ENCODE measurements at places on chromosomes 1 and 21.

DNA sequence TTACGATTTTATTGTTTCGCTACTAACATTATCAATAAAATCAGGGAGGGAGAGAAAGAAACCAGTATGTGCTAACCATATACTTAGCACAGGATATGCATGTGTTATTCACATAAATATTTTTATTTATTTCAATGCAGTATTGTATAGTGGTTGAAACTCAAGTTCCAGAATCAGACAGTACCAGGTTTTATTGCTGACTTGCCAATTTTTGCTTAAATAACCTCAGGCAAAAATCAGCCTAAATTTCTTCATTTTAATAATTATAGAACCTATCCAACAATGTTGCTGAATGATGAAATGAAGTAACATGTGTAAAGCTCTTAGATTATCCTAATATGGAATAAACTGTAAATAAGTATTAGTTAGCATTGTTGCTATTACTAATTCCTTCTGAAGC is 61.4 kb upstream of the LRRC7 start:
- no peak for DNase-seq

- DNase-seq: no peak
Observed at GRCh38 chr1:70899735-70900134, 147.9 kb downstream of the PTGER3 start.

DNA sequence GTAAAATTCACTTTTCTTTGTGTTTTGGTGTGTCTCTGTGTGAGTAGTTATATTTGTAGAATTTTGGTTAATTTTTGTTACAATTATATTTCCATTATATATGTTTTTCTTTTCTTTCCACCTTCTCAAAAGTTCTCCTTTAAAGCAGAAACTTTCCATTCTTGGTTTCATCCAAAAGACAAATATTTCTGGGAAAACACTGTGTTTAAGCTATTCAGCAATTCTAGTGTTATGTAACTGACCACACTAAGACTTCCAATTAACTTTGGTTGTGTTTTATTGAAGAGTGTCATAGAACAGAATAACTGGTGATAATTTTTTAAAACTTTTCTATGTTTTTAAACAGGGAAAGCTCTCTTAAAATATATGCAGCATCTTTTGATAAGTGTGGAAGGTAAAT is 13.6 kb upstream of the RGL1 start:
- DNase-seq: no peak

DNA sequence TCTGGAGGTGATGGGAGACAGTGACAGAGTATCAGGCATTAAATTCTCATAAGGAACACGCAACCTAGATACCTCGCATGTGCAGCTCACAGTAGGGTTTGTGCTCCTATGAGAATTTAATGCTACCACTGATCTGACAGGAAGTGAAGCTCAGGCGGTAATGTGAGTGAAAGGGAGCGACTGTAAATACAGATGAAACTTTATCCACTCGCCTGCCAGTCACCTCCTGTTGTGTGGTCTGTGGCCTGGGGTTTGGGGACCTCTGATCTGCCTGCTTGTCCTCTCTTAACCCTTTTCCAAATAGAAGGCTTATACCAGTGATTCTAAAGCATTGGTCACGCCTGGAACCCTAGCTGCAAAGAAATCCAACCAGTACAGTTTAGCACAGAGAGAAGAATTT is 15.3 kb downstream of the GABPA start:
- DNase-seq: no peak

DNA sequence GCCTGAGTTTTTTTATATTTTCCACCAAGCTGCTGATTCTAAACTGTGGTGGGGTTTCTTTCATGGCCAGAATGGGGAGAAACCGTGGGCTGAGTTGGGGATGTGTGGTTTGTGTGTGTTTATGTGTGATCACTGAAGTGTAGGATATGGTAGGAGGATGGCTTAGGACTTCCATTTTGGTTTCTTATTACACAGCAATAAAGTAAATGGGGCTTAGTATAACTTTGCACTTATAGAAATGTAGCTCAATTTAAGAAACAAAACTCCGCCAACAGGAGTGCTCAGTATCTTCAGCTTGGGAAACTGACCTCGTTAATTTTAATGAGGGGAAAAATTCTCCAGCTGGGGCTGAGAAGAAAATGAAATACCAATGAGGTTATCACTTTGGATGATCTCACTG is 77.8 kb downstream of the PBX1 start:
- DNase-seq: no peak

DNA sequence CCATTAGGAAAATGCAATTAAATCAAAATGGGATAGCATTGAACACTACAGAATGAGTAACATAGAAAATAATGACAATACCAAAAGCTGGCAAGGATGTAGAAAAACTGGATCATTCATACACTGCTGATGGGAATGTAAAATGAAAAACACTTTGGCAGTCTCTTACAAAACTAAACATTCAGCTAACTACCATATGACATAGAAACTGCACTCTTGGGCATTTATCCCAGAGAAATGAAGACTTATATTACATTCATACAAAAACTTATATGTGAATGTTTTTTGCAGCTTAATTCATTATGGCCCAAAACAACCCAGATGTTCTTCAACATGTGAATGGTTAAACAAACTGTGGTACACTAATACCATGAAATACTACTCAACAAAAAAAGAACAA is 66.4 kb downstream of the ANKRD13C start:
- no peak for DNase-seq

DNA sequence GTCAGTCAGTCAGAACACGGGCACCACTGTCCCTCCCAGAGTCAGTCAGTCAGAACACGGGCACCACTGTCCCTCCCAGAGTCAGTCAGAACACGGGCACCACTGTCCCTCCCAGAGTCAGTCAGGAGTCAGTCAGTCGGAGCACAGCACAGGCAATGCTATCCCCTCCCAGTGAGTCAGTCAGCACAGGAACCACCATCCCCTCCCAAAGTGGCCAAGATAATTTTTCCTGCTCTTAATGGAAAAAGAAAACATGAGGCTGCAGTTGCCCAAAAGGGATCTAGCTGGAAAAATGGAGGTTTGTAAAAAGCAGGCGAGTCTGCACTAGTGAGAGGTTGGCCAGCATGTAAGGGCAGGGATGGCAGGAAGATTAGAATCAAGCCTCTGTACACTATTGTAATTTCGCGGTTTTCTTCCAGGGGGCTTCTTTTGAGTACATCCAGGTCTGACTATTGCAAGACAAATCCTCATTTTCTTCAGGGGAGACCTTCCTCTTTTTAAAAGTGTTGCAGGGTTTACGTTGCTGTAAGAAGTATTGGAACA is 213.8 kb downstream of the SIPA1L2 start:
- no peak for DNase-seq

DNA sequence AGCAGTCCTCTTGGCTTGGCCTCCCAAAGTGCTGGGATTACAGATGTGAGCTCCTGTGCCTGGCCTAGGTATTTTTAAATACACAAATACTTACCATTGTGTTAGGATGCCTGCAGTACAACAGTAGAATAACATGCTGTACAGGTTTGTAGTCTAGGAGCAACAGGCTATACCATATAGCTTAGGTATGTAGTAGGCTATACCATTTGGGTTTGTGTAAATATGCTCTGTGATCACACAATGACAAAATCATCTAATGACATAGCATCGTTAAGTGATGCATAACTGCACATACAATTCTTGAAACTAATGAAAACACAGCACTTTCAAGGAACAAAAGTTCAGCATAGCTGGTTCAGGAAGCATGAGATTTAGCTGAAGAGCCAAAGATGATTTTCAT is 12.7 kb downstream of the POU2F1 start:
- DNase-seq: no peak

GRCh38 chr1:157194731-157195520 is 56.7 kb upstream of the ETV3 start:
- DNase-seq: no peak

GRCh38 chr21:15788847-15789523 is 59.2 kb downstream of the USP25 start:
- no peak for DNase-seq

GRCh38 chr1:154496383-154496782 is 5.6 kb upstream of the TDRD10 start:
- no peak for DNase-seq

- no peak for DNase-seq
Observed at GRCh38 chr1:109826446-109826845, 62.7 kb upstream of the EPS8L3 start.

GRCh38 chr1:245188403-245188802 is 33.6 kb downstream of the KIF26B start:
- DNase-seq: no peak

- no peak for DNase-seq
Observed at GRCh38 chr1:42700006-42700405, 17.8 kb downstream of the YBX1 start.

DNA sequence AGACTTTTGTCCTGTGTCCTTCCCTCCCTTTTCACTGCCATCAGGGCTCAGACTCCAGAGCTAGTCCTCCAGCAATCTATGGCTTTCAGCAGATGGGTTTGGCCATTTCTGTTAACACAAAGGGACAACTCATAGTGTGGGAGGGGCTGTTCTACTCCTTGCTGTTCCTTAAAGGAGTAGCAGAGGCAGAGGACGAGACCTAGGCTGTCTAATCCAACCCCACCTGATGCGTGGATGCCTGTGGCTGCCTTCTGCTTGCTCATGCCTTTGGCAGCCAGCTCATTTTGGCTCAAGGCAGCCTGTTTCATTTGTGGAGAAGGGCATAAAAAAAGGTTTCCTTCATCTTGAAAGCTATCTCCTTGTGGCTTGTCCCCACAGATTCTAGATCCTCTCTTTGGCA is 27.0 kb downstream of the MFSD2A start:
- no peak for DNase-seq

DNA sequence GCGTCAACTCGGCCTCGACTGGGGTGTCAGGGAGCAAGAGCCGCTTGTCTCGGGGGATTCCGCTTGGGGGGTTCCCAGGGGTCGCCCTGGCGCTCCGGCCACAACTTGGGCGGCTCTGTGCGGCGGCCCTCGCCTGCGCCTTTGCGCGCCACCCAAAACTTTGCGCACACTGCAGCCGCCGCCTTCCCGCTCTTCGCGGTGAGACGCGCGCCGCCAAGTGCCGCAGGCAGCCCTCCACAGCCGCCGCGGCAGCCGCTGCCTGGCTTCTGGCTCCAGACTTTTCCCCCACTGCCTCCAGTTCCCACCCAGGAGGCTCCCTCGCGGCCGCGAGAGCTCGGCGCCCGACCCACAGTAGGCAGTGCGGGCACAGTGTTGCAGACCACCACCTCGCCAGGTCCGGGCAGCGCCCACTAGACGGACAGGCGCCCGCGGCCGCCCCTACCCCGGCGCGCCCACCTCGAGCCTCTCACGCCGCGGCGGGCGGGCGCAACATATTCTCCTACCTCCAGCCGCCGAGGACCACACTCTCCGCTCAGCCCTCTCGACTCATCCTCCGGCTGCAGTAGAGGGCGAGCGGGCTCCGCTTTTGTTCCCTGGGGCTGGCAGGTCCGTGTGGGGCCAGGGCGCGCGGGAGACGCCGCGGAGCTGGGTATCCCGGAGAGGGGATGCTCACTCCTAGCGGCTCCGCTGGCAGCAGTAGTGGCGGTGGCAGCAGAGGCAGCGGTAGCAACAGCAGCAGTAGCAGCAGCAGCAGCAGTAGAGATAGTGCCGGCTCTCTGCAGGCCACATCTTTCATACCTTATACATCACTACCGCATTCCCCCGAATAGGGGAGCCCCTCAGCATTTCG is 296.6 kb downstream of the OMA1 start:
- DNase-seq: no peak

DNA sequence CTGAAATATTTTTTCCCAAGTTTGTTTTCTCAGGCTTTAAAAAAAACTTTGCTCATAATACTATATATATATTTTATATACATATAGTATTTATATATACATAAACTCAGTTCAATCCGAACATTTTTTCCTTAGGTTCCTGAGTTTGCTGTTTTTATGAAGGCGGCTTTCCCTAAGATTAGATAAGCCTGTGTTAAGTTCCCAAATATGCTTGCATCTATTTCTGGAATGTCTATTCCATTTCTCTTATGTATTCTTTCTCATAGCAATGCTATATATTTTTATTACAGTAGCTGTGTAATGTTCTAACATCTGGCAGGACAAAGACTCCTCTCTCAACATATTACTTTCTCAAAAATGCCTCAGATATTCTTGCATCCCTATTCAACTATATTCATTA is 45.9 kb downstream of the ADSS2 start:
- no peak for DNase-seq

GRCh38 chr21:42734323-42734971 is 81.0 kb downstream of the PDE9A start:
- no peak for DNase-seq

DNA sequence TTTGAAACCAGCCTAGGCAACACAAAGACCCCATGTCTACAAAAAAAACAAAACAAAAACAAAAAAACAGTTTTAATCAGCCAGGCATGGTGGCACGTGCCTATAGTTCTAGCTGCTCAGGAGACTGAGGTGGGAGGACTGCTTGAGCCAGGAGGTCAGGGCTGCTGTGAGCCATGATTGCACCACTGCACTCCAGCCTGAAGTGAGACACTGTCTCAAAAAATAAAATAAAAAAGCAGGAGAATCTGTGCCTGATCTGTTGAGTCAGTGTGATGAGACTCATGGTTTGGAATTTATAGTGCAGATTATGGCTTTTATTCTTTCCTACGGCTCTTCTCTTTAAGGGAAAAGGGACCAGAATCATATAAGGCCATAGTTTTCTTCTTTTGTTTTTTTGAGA is 16.5 kb downstream of the TRIT1 start:
- DNase-seq: no peak

DNA sequence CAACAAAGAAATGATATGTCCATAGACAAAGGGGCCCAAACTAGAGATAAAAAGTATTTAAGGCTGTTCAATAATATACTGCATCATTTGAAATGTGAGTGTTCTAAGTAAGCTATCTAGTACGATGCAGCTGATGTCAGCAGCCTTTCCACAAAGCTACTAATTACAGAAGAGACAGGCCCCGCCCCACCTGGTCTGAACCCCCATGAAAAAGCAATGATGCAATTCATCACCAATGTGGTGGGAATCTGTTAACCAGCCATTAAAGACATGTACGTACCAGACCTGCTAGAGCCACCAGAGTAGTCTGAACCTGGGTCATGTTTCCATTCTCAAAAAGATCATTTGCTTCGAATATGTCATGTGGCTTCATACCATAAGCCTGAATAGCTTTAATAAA is 25.1 kb downstream of the CNN3 start:
- DNase-seq: no peak

GRCh38 chr1:92882819-92883218 is 51.0 kb downstream of the RPL5 start:
- no peak for DNase-seq

- no peak for DNase-seq
Observed at GRCh38 chr1:43611950-43612349, 38.0 kb upstream of the KDM4A start.

DNA sequence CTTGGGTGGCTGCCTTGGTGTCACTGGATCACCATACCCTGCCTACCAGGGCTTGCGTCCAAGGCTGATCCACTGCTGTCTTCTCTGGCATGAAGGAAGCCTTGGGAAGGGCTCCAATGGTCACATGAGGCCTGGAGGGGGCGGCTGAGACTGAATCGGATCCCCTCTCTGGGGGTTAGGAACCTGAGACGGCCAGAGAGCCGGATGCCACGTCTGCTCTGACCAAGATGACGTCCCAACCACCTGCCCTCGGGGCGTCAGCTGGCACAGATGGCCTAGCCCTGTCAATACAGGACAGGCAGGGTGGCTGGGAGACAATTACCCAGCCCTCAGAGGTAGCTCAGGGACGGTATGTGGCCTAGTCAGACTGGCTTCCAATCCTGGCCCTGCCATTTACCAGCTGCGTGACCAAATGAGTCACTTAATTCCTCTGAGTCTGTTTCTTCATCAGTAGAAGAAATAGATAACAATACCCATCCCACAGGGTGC is 5.4 kb downstream of the TRIM62 start:
- DNase-seq: no peak

GRCh38 chr1:154833841-154834240 is 36.2 kb downstream of the KCNN3 start:
- no peak for DNase-seq

GRCh38 chr1:39936724-39937491 is 18.0 kb upstream of the MFSD2A start:
- no peak for DNase-seq
